Activated T-cell treated with anti-CD3 and anti-CD28 coated beads, Interleukin-2, amount 50 U/mL, for 4 hours (primary cell): ENCODE measurements at places on chromosomes 3 and 15.

DNA sequence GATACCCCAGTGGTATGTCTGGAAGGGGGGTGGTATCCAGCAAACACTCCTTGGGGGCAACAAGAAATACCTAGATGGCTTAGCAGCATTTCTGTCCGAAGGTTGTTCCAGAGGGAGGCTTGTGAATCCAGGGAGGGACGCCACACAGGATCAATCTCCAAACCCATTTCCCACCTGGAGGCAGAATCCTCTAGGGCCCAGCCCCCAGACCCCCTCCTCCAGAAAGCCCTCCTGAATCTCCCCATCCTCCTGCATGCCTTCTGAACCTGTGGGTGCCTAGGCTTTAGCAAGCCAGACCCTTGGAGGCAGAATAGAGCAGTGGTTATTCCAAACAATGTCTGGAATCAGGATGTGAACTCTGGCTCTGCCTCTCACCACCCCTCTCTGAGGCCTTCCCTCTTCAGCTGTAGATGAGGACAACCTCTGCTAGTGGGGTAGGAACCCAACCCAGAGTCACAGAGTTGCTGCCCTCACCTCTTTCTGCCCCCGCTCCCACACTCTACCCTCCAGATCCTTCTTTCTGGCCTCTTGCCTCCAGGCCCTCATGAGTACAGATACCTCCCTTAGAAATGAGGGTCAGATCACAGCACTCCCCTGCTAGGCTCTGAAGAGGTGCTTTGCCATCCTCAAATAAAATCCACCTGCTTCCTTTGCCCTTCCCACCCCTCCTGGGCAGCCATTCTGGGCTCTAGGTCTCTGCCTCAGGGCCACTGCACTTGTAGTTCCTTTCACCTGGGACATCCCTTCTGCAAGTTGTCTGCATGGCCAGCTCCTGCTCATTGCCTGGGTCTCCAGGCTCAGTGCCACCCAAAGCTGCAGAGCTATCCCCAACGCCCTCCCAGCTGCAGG, 8.1 kb downstream of the CISH start:
- DNase-seq: no peak

- no peak for DNase-seq
Observed at GRCh38 chr3:93994056-93994455, 14.1 kb downstream of the ARL13B start.

DNA sequence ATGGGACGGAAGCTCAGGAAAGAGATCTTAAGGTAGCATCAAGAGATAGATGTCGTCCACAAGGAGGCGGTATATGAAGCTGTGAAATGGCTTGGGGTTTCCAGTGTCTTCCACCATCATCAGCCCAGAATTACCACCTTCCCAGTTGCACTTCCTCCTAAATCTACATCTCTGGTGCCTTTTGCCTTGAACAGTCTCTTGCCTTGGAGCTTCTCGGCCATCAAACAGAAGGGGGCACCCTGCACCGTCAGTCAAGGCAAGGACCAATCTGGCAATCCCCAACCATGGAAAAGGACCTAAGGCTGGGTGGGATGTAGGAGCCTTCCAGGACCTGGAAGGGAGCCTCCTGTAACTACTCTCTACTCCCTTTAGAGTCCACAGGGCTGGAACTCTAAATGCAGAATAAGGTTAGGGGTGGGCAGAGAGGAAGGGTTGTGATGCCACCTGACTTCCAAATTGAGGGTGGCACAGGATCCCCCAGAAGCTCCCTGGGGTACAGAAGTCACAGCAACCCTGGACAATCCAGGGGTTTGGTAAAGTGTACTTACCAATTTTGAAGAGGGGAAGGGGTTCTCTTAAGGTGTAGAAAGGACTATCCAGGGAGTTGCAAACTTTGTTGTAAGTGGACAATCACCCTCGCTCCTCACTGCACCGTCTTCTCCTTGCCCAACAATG, 1.0 kb upstream of the RYR3 start:
- DNase-seq: no peak

DNA sequence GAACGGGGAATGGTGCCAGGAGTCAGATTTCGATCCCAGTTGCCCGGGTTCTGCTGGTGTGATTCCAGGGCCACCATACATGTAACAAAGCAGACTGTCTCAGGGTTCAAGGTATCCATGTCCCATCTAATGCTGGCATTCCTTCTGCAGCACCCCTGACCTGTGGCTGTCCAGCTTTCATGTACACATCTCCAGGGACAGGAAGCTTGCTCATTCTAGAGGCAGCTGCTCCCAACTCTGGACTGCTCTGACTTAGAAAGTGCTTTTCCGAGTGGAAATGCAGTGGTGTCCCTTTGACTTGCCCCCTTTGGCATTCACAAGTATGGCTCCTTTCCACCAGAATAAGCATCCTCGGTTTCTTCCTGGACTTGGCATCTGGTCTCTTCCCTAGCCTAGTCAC, 30.9 kb downstream of the PML start:
- DNase-seq: no peak

- DNase-seq: peak; percentile 49
Observed at GRCh38 chr3:16290007-16290826, 25.2 kb downstream of the OXNAD1 start.
